Neural crest cell (in vitro differentiated cells): ENCODE measurements at places on chromosomes 2 and 18.

DNA sequence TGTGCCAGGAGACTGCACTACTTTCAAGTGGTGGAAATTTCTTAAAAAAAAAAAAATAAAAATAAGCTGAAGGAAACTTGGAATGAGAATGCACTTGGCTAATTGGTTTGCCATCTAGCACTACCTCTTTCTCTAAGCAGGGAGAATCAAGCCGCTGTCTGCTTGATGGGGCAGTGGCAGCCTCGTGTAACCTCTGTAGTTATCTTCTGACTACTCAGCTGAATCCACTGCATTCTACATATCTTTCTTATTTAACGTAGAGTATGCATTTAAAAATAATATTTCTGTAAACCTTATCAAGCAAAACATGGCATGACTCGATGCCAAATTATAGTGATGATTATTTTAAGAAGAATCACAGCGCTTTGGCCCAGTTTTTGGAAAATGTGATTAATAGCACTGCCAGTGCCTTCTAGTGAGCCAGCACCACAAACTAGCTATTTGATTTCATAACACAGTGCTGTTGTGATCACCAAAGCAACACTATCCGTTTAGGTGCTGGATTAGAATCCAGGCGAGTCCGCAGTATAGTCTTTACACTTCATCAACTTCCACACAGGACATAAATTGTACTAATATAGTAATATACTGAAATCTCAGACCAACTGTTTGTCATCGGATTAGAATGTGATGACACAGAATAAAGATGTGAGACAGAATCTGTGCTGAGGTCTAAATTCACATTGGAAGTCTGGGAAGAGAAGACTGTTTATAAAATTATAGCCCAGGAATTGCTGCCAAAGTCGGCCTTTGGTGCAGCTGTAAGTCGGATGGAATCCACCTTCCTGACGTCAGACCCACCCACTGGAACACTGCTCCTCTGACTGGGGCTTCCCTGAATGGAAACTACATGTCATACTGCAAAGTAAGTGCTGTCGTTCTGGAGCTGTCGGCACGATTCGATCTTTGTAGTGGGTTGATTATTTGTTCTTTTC is 136.5 kb upstream of the ETAA1 start:
- no peak for DNase-seq

DNA sequence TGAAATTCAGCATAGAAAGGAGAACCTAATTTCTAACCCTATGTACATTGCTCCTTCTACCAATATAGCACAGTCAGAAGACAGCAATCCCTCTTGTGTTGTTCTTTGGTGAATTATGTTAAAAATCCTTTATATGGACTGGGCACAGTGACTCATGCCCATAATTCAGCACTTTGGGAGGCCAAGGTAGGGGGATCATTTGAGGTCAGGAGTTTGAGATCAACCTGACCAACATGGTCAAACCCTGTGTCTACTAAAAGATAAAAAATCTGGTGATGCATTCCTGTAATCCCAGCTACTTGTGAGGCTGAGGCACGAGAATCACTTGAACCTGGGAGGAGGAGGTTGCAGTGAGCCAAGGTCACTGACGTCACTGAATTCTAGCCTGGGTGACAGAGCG is 195.6 kb downstream of the TMX3 start:
- DNase-seq: no peak

- DNase-seq: no peak
These were observed 12.2 kb upstream of the ME2 start for GRCh38 chr18:50866765-50867164.

DNA sequence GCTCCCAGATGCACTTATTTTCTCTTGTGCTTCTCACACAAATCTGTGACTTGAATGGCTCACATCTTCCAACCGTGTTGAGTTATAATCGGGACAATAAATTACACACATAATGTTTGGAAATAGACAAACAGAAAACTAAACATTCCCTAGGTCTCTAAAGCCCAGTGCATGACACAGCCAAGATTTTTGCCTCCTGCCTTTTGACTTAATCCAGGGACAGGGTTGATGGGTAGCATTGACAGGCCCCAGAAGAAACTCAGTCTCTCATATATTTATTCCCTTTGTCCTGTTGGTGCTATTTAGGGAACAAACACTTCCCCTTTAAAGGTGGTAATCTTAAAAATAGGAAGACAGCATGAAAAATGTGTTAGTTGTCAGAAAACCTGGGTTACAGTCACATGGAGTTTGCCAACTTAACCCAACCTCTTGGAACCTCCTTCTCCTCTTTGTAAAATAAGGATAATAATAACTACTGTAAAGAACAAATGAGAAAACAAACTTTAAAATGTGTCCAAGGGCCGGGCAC is 24.0 kb upstream of the ARPC2 start:
- no peak for DNase-seq

DNA sequence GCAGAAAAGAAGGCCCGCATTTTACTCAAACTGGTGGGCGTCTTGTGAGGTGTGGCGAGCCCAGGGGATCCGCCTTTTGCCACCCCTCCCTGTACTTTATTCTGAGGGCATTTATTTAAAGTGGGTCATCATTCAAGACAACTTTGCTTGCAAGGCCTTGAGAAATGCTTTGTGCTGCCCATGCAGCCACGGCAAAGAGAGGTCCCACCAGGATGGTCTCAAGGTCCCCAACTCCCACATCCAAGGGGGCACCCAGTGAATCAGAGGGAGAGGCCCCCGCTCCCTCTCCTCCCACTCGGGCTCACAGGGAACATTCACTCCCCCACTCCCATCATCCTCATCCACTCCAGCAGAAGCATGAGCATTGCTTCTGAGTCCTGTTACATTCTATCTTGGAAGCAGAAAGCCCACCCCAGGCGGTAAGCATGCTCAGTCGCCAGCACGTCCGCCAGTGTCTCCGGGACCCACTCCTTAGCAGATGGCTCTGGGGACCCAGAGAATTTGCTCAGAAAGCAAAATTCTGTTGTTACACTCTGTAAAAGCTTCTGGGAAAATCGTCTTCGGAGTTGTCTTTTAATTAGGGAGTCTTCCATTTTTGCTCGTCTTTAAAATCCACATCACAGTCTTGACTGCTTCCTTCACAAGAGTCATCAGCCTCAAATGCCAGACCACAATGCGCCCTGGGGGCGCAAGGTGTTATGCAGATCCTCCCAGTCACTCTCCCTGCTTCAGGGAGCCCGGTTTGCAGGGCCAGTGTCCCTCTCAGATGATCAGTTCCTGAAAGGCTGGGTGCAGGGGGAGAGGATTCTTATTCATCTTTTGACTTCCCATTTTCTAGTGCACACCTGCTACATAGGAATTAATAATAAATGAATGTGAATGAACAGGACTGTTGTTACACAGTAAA is 99.4 kb upstream of the NCK2 start:
- DNase-seq: no peak

DNA sequence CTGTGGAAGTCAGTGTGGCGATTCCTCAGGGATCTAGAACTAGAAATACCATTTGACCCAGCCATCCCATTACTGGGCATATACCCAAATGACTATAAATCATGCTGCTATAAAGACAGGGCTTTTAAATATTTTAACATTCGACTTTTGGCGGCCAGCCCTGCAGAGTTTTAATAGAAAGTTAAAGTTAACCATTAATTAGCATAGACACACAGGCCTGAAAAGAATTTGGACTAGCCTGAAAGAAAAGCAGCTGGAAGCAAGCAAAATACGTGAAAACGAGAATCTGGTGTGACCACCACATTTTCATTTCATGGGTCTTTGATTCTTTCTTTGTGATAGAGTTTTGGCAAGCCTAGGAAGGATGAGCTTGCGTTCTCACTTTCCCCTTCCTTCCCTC is 184.0 kb downstream of the SCG2 start:
- DNase-seq: no peak

DNA sequence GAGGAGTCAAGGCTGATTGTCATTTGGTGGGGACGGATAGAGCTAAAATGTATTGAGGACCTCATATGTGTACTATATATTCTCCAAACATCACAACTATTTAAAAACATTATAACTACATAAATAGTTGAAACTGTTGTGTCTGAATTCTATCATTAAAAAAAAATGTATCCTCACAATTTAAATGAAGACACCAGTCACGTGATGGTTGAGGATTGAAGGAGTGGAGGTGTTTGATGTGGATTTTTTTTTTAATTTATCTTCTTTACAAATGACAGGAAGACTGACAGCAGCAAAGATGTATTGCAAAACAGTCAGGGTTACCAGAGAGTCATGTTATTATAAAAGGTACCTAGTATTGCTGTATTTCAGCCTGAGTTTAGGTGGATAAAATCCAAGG is 30.0 kb downstream of the GNAL start:
- DNase-seq: no peak

GRCh38 chr2:74538881-74539339 is 9.2 kb downstream of the HTRA2 start:
- no peak for DNase-seq

DNA sequence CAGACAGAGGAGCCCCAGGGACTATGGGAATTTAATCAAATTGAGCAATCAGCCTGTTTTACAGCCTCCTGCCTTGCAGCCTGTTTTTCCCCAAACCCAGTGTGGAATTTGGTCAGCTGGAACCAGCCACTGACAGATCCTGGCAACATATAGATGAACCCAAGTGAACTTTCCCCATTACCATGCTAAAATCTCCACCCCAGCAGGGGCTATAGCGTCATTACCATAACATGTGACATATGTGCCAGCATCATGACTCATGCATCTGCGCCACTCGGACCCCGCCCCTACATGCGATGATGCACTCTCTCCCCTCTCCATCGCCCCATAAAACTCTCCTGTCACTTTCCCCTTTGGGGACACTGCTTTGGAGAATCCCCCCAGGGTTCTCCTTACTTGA is 17.3 kb upstream of the FEZ2 start:
- DNase-seq: no peak

DNA sequence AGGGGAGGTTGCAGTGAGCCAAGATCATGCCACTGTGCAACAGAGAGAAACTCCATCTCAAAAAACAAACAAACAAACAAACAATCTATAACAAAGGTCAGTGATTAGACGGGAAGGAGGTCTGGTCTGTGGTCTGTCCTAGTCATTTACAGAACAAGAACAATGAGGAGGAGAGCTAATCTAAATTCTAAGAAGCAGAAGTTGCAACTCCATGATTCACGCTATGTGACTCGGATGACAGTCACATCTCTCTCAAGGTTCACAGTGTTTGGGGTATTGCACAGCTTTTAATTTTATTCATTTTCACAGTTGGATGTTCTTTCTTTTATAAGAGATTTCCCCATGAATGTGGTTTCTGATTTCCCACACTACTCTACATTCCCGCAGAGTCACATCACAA is 218.7 kb upstream of the PIEZO2 start:
- no peak for DNase-seq

GRCh38 chr18:32530947-32531651 is 60.4 kb upstream of the GAREM1 start:
- DNase-seq: no peak

- no peak for DNase-seq
These were observed 60.3 kb upstream of the THUMPD2 start for GRCh38 chr2:39839261-39839848.

DNA sequence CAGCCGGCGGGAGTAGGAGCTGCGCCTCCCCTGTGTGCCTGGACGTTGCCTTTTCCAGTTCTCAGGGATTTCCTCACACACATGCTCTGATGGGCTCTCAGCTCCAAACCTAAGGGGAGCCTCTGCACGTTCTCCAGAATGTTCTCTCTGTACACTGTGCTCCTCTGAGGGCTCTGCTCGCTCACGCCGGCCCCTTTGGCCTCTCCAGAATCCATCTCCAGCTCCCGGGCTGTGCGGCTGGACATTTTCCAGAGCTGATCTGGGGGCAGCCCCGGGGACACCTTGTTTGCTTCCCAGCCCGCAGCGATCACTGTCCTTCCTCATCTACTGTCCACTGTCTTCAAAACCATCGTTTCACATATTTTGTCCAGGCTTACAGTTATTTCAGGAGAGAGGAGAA is 245.4 kb upstream of the HDAC4 start:
- no peak for DNase-seq

DNA sequence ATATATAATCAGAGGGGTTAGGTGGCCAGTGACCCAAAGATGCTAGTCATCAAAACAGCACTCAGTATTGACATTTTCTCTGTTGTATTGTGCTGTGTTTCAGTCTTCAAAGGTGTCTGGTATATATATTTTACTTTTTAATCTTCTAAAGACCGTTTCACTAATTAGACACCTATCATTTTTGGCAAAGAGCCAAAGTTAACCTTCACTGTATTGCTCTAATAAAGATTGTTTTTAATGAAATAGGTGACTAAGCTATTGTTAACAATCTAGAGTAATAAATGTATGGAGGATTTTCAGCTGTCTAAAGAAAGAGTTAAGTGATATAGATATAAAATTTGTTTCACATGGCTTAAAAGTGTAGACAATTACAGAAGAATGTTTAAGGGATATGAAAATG is 264.0 kb downstream of the CNTNAP5 start:
- DNase-seq: no peak

GRCh38 chr2:9422321-9423099 is 818 bp downstream of the ITGB1BP1 start:
- no peak for DNase-seq

- DNase-seq: no peak
These were observed 944.6 kb upstream of the LRRTM1 start for GRCh38 chr2:81249152-81249551.
